NCI-H1092 treated with DMSO at 0.1 percent for 48 hours (cell line): ENCODE measurements at places on chromosomes 16 and 17.

DNA sequence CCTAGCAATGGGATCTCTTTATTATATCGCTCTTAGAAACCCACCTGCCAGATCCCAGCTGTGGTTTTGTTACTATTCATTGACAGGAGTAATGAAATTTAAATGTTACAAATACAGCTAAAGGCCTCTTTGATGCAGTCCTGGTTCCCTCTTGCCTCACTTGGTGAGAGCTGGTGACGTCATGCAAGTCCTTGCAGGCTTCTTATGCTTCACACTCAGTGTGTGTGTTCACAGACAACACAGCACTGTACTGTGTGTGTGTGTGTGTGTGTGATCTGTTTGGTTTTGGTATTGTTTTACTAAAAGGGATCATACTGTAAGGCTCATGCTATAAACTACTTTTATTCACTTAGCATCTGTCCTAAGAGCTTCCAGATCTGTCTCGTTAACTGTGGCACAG, 75.0 kb downstream of the USP22 start:
- DNase-seq, result no peak

DNA sequence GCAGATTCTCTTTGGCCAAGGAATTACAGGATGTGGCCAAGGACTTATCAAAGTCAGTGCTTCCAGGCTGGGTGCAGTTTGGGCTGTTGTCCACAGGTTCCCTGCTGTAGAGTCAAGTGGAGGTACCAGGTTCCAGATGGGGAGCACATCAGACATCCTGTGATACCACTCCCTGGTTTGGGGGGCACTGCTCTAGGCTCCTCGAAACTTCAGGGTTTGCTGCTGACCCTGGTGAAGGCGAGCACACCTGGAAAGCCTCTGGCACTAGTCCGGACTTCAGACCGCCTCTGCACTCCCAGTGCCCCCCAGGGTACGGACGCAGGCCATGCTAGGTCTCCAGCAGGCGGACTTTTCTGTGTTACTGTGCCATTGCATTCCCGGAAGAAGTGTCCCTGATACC, 10.7 kb downstream of the SLC47A1 start:
- no peak for DNase-seq

DNA sequence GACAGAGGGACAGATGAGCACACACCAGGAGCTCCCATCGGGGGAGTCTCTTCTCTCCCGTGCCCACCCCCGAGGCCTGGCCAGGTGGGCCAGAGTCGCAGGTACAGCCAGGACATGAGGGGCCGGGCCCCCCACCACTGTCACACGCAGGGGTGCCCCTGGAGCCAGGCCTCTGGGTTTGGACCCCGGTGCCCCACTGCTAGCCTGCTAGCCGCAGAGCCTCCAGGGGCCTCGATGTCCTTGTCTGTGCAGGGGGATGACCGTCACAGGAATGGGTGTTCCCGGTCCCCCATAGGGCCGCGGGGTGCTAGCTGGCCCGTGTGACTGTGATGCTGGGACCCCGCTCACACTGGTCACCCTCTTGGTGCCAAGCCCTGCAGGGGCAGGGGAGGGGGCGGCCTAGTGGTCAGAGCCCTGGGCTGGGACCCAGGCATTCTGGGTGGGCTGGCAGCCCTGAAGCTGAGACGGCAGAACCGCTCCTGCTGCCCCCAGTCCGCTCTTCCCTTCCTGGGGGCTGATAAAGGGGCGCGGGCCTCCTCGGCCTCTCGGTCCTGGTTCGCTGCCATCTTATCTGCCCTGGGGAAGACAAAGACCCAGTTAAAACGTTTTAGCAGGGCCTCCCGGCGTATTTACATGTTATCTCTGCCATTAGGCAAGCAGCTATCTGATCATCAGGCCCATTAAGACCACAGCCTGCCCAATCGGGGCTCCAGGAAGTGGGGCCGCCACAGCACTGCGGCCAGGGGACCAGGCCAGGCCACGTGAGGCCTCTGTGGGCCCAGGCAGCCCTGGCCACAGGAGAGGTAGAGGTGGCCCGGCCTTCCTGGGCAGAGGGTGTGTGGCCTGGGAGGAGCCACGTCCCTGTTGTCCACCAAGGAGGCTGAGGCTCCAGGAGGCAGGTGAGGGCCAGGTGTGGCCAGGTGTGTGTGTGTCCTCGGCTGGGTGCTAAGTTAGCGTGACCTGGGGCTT, 57.2 kb upstream of the ZC3H18 start:
- no peak for DNase-seq

GRCh38 chr16:17461951-17462729, 8.6 kb downstream of the XYLT1 start:
- no peak for DNase-seq
